NCI-H748 treated with DMSO at 0.1 percent for 48 hours (cell line): ENCODE measurements at places on chromosomes 6 and 20.

DNA sequence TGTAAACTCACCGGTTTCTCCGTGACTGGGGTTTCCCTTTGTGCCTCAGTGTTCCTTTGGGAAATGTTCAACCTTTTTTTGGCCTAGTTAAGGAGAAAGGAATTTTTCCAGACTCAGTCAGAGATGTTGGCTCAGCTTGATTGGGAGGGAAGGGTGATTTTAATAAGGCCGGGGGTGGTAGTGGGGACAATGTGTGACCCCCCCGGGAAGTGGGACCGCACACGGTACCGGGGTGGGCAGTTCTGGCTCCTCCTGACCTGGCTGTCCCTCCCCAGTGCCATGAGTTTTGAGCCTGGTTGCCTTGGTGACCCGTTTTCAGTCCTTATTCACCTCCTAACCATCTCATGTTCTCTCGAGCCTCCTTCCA lies 132.7 kb downstream of the SNX5 start:
- no peak for DNase-seq

DNA sequence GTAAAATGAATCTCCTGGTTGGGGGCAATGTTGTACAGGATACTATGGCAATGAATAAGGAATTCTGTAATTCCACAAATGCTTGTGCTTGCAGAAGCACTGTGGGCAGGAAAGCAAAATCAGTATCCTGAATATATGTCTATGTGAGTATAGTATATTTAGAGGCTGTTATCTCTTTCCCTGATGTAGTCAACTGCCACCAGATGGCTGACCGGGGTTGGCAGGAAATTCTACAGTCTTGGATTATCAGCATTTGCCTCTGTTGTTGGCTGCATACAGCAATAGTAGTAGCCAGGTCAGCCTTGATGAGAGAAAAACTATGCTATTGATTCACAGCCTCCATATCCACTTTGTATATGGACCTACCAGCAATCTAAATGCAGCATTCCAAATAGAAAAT lies 425.1 kb upstream of the JAG1 start:
- no peak for DNase-seq

DNA sequence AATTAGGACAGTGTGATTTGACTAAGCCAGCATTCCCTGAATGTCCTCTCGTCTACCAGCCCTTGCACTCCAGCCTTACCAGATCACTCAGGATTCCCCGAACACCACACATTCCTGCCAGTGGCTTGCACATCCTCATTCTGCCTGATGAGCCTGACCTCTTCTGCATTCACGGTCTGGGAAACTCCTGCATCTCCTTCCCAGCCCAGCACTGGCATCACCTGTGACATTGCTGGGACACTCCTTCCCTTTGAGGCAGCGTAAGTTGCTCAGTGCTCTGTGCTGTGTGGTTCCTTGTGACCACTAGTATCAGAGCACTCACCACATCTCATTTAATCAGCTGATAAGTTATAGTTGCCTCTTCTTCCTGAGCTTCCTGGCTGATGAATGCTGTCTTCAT lies 17.3 kb downstream of the NCOA7 start:
- DNase-seq = no peak

DNA sequence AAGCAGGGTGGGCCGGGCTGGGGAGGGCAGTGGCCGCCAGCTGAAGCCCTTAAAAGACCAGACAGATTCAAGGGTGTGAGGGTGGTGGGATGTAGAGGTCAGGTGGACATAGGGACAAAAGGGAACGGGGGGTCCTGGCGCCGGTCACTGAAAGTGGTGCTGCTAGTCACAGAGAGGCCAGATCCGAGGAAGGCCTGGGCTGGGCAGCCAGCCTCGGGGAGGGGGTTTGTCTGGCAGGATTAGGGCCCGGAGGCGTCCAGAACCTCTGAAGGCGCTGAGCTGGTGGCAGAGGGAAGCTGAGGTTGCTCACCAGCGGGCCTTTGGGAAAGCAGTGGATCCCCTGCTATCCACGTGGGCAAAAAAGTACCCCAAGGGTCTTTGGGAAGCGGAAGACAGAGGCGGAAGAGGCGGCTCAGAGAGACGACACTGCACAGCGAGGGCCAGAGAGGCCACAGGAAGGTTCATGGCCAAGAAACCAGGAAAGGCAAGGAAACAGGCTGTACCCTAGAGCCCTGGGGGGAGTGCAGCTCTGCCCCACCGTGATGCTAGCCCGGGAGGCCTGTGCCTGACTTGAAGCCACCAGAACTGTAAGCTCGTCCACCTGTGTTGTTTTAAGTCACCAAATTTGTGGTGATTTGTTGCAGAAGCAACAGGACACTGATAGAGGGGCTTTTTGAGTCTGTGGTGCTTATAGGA lies 106.0 kb downstream of the TMEM242 start:
- no peak for DNase-seq

GRCh38 chr6:105859457-105859856 lies 226.7 kb upstream of the PRDM1 start:
- DNase-seq = no peak

GRCh38 chr6:1657116-1657770 lies 47.5 kb downstream of the FOXC1 start:
- DNase-seq = no peak

- no peak for DNase-seq
Observed at GRCh38 chr6:132887204-132887603, 72.8 kb downstream of the RPS12 start.

- DNase-seq = no peak
Observed at GRCh38 chr20:38152621-38153221, 12.3 kb downstream of the TGM2 start.
